ENCODE measurements at places on chromosomes 2 and 18. TPM values are rescaled to one million over a fixed set of nuclear protein-coding genes. Genes with fewer than 3 reads are reported as not detected.

CKAP2L gene
- total RNA-seq, result 0.30 TPM

MROH2A gene
- total RNA-seq, result not detected

GRCh38 chr2:48414640-48414979 lies 115.3 kb upstream of the STON1 start:
- DNase-seq, result no peak

CD302 gene
- total RNA-seq, result 10.8 TPM
